GF-D8 (cell line): ENCODE measurements at places on chromosomes 2 and 18.
A peak's percentile ranks its signal among the peaks of the same experiment; 100 is the strongest.

DNA sequence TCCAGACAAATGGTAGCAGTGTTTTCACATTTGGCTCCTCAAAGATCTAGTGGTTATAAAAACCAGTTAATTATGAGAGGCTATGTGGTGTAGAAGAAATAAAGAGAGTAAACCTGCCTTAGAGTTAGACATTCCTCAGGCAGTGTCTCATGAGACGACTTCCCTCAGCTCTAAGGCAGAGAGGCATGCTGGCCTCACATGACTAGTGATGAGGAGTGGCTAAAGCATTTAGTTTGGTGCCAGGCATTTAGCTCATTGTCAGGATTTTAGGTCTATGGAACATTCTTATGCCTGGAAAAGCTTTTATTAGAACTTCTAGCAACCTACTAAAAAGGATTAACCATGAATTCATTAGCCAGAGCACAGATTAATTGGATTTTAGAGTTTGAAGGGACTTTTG, 90.3 kb downstream of the RPRM start:
- DNase-seq = no peak

- DNase-seq = no peak
Measured at GRCh38 chr18:13331846-13332245, 113.3 kb downstream of the LDLRAD4 start.

DNA sequence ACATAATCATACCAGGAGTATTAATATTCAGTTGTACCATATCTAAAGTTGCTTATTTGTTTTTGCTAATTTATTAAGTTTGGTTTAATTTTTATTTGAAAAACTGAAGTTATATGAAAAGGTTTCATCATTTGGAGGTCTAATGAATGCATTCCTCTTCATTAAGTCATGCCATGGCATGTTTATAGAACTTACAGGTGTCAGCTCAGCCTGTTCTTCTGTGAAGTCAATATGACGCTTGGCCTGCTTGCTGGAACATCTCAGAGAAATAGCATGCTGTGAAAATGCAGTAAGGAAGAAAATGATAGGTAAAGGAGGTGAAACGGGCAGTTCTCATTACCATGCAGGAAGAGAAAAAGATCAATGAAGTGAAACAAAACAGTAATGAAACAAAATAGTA, 58.2 kb downstream of the RAPH1 start:
- no peak for DNase-seq

DNA sequence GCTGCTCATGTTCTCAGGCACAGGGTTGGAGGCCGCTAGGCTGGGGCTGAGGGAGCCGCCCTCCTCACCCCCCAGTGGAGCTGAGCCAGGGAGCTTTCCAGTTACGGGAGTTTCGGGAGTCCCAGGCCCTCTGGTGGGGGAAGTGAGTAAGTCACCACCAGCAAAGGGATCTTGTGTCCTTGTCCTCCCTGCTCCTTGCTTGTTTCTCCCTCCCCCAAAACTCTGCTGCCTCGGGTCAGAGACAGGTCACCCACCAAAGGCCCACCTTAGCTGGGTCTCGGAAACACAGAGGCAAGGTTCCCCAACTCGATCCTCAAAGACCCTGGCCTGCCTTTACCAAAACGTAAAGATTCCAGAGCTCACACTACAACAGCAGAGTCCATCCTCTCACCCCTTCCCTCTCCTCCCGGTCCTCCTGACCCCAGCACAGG, 60.5 kb upstream of the POMC start:
- DNase-seq = peak; percentile 30

GRCh38 chr2:217899231-217900009, 103.4 kb downstream of the TNS1 start:
- DNase-seq = no peak

DNA sequence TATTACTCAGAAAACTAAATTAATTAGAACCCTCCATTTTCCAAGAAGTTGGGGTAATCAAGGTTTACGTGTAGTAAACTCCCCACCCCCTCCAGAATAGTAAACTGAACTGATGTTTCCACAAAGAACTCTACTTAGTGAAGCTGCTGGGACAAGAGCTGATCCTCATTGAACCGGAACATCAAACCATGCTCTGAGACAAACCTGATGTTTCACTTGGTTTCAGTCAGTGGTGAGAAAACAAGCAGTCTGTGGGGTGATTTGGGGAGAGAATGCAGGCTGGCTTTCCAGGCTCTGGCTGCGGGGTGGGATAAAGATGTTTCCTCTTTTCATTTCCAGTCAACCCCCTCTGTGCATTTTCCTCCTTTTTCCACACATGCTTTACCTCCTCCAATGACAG, 38.2 kb downstream of the CELF4 start:
- no peak for DNase-seq

DNA sequence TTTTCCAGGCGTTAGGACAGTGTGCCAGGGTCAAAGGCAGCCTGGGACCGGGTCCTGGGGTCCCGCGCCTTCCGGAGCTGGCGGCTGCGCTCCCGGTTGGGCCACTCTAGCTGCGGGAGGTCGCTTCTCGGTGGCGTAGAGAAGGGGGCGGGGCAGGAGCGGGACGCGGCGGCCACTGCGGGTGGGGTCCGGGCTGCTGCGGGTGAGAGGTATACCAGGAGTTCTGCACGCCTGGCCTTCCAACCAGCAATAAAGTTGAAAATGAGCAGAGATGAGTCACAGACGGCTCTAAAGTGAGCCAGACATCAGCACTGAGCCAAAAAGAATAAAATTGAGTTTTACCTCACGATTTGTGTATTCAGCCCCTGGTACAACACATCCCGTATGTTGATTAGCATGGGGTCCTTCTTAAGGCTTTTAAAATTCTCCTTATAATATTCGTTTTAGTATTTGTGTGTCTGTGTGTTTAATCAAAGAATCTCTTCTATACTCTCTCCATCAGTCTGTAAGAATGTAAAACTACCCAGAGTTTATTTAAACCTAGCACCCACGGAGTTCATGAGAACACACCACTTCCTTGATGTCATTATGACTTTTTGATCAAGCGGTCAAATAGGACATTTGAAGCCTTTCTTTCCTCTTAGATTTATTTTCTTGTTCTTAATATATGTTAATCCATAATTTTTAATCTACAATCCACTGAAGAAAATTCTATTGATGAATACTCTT, at the start of gene C1GALT1C1L:
Gene C1GALT1C1L, minus strand, starts transcription at position 108 of the 729 bp plus-strand sequence. Its CDS starts 107 bp downstream, at position 1.
- DNase-seq = no peak

DNA sequence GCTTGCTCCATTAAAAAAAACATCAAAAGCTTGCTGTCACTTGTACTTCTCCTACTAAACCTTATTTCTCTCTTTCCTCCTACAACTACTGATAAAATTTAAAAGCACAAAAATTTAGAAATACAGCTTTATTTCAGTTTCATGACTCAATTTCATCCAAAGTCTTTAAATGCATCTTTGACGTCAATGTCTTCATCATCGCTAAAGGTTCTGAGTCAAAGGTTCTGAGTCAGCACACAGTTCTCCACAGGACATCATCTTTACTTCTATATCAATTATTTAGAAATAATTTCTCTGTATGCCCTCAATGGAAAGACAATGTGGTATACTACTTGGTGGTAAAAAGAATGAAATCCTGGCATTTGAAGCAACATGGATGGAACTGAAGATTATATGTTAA, 163.9 kb upstream of the DNMT3A start:
- no peak for DNase-seq

GRCh38 chr2:190843890-190844699, 36.5 kb upstream of the GLS start:
- no peak for DNase-seq

DNA sequence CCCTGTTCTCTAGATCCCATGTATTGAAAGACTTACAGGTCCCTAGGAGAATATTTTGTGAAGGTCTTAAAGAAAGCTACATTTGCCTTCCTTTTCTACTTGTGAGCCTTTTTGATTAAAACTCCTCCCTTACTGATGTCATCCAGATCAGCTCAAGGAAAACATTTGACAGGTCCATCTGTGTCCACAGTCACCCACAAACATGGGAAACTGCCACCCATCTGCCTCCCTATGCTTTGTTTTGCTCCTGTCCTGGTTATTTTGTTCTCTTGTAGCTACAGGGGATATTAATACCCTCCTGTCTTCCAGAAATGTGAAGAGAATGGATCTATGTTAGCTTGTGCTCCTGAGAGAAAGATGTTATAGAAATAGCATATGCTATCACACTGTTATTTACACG, 203.6 kb upstream of the GALNT5 start:
- no peak for DNase-seq

DNA sequence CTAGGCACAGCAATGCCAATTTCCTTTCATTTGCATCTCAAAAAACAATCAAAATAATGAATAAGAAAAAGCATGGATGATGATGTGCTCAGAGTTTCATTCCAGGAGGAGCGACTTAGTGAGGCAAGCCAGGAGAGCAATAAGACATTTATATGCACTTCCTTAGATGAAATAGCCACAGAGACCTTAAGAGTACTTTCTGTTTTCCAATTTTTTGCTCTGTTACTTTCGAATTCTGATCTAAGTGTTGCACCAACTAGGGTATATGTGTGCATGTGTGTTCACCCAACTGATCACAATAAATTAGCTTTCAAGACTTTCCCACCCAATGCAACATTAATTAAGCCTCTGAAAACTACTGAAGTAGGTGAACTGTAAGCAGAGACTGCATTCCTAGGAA, 709 bp downstream of the RAB27B start:
- no peak for DNase-seq

GRCh38 chr2:192775459-192776262, 580.9 kb upstream of the TMEFF2 start:
- DNase-seq = no peak

DNA sequence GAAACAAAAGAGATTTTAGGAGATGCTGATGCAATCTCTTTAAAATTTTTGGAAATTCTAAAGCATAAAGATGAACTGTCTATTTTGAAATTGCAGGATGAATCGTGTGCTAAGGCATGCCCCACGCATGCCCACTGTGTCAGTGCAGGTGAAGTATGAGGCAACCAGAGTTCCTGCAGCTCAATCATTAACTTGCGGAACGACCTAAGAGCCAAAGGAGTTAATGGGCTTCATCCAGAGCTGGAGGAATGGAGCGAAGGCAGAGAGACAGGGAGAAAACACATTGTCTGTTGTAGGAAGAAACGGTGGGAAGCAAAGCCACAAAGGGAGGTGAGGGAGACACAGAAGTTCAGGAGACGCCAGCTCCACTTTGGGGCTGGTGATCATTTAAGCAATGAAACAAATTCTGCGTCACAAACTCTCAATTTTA, 265.2 kb downstream of the CCDC85A start:
- DNase-seq = no peak

DNA sequence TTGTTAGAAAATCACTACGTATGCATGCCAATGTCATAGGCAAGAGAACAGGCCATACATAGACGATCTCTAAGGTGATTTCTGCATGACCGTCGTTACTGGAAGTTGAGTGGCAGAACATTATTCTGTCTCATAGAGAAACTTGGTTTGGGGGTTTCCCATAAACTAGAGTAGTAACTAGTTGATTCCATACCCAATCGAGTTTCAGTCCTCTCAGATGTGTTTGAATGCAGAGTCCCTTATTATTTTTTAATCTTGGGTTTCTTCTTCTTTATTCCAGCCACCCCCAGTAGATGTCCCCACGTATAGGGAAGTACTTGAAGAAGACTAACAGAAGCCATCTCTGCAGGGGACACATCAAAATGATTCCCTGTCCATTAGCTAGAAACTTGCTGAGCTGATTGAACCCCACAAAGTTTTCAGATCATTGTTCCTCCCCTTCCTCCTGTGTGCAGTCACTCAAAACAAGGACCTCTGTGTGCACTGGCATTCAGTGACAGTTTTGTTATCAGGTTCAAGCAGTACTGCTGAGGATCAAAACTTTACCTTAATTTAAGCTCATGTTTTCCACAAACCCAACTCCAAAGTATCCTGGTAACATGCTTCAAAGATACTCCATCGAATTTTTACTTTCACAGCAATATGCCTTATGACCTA, 68.4 kb upstream of the CDCA7 start:
- DNase-seq = no peak

- no peak for DNase-seq
Measured at GRCh38 chr18:52340406-52341102, 557 bp downstream of the DCC start.

DNA sequence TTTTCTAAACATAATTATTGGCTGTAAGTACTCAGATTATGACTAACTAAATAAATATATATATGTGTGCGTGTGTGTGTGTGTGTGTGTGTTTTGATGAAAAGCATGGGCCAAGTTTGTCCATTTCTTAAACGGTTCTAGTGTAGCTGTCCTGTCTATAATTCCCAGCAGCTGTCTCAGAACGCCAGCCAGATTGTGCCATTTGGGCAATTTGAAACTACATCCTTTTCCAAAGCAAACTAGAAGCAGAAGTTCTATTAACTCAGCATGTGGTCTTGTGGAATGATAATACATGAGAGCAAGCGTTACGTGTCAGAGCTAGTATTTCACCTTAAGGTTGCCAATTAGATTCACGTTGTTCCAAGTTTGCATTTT, 1.7 kb downstream of the ARHGAP28 start:
- no peak for DNase-seq

DNA sequence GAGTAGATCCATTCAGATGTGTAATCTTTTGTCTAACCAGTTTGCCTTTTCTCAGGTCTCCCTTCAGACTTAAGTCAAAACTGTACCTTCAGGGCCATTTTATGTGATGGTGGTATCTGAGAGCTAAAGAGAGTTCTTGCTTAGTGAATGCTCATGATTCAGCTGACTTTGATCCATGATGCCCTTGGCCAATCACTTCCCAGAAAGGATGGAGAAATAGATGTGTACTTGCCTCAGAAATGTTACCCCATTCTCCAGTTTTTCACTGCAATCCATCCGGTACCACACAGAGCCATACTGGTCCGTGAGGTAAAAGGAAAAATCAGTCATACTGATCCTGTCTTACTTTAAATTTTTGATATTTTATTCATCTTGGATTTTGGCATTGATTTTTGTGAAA, 234.8 kb upstream of the PIK3C3 start:
- DNase-seq = no peak

GRCh38 chr2:136238286-136239078, 120.5 kb upstream of the CXCR4 start:
- DNase-seq = peak; percentile 72

- DNase-seq = no peak
Measured at GRCh38 chr2:100365434-100365833, 43.1 kb upstream of the LONRF2 start.

DNA sequence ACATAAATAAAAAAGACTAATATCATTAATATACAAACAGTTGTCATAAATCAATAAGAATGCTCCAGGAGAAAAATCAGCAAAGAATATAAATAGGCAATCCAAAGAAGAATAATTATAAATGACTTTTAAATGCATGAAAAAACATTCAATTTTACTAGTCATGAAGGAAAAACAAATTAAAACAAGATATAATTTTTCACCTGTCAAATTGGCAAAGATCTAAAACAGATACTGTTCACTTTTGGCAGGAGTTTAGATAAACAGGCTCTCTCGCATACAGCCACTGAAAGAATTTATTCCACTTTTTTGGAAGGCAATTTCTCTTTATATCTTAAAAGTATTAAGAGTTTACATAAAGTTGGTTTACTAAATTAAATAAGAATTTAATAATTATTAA, 176.8 kb upstream of the SETBP1 start:
- no peak for DNase-seq

GRCh38 chr2:32697156-32697555, 69.3 kb downstream of the TTC27 start:
- DNase-seq = no peak

DNA sequence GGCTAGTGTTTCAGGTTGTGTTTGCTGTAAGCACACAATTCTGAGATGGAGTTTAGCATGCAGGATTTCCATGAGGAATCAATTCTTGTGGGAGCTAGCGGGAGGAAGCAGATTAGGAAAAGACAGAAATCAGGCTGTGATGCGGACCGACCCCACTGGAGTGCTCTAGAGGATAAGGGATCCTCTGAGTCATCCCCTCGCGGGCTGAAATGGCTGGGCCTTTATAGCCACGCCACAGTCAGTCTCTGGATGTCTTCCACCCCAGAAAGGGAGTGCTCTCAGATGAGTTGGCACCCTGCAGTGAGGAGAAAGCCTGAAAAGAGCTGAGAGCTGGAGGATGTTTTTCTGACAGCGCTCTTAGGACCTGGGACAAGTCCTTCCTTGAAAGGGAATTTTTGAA, 102.4 kb downstream of the GALNT3 start:
- DNase-seq = no peak
